T1000 (cell line): ENCODE measurements at places on chromosomes 2 and 18.

DNA sequence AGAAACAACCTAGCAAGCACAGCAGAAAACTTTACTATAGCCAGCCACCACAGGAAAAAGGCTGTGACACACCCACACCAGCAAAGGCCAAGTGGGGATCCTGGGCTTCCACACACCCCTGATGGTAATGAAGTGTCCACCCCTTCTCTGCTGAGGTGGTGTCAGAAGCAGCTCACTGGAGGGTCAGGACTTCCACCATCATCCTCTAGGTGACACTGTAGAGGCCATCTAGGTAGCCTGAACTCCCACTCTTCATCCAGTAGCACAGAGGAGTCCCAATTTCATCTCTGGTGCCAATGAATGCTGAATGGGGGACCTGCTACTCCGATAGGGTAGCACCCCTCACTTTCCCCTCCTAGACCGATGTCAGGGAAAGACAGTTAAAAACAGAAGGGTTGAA lies 1544.4 kb downstream of the LRP1B start:
- no peak for DNase-seq

- DNase-seq, result no peak
Measured at GRCh38 chr2:221689140-221689539, 117.0 kb upstream of the EPHA4 start.

DNA sequence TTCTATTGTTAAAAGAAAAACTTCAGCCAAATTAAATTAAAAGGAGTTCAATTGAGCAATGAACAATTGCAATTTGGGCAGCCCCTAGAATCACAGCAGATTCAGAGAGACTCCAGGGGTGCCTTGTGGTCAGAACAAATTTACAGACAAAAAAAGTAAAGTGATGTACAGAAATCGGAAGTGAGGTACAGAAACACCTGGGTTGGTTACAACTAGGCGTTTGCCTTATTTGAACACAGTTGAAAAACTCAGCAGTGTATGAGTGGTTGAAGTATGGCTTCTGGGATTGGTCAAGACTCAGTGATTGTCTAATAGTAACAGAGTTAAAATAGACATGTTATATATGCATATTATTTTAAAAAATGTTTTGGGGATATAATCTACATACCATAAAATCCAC lies 98.5 kb upstream of the ZSWIM2 start:
- DNase-seq, result no peak

GRCh38 chr2:142693171-142693950 lies 184.1 kb upstream of the KYNU start:
- DNase-seq, result no peak
